ENCODE measurements at places on chromosomes 7 and 10.

- no peak for DNase-seq
Observed at GRCh38 chr7:67696878-67697277, 700.2 kb downstream of the TYW1 start.

GRCh38 chr10:97903128-97904017 is 53.7 kb downstream of the GOLGA7B start:
- DNase-seq = no peak

GRCh38 chr7:155590215-155591018 is 44.1 kb upstream of the CNPY1 start:
- DNase-seq = no peak

DNA sequence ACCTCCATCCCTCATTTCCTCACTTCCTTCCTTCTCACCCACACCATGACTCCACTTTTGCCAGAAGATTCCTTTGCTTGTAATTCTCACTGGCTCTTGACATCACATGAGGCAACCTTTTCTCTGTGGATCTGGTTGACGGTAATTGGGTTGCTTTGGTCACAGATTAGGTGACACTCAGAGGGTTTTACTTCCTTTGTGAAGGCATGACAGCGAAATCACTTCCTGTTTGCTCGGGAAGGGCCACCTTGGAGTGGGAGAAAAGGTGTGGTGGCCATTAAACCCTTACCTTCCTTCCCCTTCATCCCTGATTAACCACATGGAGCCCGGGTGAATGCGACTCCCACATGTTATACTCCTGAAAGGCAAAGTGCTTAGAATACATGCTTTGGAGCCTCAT is 30.2 kb downstream of the CUZD1 start:
- no peak for DNase-seq

DNA sequence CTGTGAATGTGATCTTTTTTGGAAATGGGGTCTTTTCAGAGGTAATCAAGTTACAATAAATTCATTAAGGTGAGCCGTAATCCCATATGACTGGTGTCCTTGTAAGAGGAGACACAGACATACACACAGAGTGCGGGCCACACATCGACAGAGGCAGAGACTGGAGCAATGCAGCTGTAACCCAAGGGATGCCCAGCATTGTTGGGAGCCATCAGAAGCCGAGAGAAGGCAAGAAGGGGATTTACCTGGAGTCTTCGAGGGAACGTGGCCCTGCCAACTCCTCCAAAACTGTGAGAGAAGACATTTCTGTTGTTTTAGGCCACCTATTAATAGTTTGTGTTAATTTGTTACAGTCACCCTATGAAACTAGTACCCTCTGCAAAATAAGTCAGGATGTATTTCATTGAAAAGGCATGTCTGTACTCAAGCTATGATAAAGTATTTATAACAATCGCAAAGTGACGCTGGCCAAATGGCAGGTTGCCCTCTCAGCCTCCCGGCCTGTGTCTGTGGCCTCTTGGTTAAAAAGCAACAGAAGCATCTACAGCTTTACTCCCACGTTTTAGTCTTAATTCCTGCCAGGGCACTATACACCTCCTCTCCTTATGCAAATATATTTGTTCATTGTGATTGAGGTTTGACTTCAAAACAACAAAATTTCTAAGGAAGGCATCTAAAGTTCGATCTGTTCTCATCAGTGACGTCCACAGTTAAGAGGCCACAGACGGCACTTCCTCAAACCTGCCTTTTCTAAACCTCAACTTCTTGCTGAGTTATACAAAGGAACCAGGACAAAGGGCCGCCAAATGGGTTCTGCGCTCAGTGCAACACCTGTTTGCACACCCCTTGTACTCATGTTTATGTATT is 46.8 kb downstream of the HIPK2 start:
- peak; percentile 26 for DNase-seq

- no peak for DNase-seq
Observed at GRCh38 chr7:119197172-119197876, 972.8 kb downstream of the ANKRD7 start.

GRCh38 chr10:74753442-74754211 is 72.8 kb upstream of the KAT6B start:
- DNase-seq = no peak

DNA sequence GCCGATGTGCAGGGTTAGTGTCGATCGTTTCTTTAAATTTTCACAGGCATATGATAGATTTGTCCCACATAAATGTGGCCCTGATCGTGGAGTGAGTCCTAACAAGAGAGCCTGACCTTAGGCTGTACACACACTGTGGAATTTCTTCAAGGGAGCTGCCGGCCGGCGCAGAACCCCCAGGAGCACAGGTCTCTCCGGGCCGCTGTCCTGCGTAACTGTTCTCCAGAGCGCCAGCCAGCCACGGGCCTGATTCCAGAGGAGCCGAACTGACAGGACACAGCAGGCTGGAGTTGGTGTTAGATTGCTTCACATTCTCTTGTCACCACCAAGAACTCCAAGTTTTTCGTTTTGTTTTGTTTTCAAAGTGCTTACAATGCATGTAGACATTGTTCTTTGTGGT is 37.3 kb downstream of the SHH start:
- no peak for DNase-seq

DNA sequence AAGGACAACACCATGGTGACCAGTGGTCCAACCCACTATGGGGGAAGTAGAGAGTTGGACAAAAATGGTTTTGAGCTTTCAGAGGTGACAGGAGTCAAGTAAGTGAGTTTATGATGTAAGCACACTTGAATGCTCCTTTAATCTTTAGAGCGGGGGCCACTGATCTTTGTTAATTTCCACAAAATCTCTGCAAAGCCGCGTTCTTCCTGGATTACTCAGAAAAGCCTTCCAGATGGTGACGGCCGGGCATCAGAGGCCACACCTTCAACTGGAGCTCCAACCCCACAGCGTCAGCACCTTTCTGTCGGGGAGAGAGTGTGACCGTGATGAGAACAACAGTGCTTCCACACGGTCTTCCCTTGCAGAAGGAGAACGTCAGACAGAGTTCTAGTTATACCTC is 35.2 kb upstream of the KLF6 start:
- no peak for DNase-seq

DNA sequence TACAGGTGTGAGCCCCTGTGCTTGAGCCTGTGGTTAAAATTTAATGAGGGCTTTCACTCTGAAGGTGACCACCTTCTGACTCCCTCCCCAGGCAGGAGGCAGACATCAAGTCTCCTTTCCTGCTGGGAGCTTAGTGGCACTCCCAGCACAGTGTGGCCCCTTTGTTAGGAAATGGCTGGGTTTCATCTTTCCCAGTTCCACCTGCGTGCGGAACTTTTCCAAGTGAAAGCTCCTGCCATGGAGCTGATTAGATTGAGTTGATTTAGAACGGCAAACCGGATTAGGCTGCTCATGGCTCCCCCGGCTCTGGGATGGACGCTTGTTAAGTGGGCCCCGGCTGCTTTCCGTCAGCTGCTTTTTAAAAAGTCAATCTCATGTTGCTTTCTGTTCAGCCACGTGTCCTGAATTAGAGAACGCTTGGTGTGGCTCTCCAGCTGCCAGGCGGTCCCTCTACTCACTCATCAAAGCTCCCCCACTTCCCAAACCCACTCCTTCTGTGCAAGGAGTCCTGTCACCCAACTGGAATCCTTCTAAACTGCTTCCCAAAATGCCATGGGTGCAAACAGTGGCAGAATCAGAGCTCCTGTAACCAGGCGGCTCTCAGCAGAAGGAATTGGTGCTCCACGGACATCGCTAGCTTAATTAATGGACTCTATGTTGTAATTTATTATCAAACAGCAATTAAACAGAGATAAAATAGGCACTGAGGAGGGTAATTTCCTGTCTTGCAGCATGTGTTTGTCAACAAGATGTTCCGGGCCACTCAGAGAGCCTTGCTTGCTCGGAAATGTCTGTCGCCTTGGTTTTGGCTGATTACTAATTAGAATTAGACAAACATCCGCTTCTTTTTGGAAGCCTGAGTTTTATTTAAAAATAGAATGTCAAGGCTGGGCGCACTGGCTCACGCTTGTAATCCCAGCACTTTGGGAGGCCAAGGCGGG is 551.2 kb downstream of the GALNT17 start:
- DNase-seq = no peak

DNA sequence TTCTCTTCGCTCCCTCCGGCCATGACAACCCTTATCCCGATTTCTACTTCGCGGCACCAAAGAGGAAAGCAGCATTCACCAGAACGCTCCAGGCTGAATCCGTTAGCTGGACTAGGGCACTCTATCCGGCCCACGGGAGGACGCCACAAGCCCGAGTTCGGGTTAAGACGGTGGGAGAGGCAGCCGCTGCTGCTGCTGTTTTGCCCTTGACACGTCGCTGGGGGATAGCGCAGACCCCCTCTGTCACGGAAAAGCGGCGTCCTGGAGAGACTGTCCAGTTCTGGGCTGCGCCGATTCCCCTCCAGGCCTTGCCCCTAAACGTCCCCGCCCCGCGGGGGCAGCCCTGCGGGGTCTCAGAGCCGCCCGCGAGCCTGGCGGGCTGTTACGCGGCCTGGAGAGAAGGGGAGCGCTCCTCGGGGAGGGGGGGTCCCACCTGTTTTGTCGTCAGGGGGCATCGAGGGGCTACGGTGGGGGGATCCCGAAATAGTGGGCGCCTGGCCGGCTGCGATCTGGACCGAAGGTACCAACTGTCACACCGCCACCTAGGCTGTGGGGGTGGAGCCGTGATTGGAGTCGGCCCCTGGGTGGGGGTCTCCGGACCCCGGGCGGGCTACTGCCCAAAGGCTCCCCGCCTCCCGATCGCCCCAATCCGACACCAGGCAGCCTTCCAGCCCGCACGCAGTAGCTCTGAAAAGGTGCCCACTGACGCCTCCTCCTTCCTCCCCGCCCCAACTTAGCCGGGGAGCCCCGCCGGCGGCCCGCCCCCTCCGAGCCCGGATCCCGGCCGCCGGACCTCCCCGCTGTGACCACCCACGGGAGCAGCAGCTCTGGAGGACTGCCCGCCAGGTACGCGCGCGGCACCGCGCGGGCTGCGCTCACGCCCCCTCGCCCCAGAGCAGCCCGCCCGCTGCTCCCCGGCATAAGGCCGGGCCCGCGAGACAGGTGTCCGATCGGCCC is 772 bp downstream of the SGMS1 start:
- peak; percentile 44 for DNase-seq

- no peak for DNase-seq
Observed at GRCh38 chr10:113704637-113705343, 25.1 kb downstream of the CASP7 start.

DNA sequence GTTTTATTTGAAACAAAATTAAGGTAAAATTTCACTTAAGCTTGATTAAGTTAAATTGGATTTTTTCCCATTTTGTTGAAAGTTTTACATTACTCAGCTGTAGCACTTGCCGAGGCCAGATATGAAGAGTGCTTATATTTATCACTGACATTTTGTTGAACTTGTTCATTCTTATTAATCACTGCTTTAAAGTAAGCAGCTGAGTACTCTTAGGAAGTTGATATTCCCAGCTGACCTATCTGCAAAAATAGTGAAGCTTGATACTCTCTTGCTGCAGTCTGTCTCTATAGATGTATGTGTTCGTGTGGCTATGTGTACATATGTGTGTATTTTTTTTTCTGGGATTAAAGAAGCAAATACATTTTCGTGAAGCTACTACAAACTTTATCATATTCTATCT is 150.0 kb downstream of the SKAP2 start:
- no peak for DNase-seq

DNA sequence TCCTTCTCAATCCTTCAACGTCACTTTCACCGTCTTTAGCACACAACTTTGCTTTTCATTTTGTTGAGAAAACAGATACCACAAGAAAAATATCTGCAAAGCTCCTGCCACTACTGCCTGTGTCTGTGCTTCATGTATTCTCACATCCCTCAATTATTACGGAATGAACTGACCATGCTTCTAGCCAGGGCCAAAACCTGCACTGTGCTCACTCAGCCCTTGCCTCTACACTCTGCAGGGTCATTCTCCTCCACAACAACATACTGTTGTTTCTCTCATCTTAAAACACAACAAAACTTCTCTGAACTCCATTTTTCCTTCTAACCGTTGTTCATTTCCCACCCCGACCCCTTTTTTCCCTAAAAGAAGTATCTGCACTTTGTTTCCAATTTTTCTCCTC is 29.5 kb downstream of the BMPR1A start:
- no peak for DNase-seq

DNA sequence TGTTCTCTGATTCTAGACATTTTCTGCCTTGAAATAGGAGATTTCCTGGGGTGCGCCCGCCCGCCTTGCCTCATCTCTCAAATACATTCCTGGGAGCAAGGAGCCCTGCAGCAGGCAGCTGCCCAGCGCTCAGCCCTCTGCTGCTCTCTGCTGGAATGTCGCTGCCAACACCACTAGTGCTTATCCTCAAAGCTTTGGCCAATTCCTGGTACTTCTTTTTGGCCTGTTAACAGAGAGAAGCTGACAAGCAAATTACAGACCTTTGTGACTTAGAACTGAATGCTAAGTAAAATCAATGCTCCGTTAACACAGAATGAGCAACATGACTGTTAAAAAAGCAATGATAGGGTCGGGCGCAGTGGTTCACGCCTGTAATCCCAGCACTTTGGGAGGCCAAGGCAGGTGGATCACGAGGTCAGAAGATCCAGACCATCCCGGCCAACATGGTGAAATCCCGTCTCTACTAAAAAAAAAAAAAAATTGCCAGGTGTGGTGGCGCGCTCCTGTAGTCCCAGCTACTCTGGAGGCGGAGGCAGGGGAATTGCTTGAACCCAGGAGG is 41.9 kb upstream of the SYPL1 start:
- DNase-seq = peak; percentile 60

GRCh38 chr7:81501220-81501619 is 268.6 kb downstream of the HGF start:
- no peak for DNase-seq

- DNase-seq = no peak
Observed at GRCh38 chr10:27614776-27615175, 110.7 kb downstream of the RAB18 start.

GRCh38 chr7:99848420-99849216 is 20.8 kb downstream of the CYP3A43 start:
- DNase-seq = no peak

DNA sequence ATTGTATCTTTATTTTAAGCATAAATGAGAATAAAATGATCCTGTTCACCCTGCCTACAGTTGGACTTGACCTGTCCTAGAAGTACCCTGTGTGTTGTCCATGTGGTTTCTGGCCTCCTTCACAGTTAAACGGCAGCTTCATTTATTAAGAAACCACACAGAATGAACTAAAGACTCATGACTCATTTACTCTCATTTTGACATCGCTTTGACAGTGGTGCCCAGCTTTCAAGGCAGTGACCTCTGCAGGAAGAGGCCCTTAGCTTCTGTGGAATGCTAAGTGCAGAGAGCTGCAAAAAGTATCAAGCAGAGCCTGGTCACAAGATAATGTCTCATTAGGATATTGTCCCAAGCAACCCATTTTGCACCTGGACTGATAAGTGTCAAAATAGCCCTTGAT is 93.4 kb downstream of the AVL9 start:
- DNase-seq = no peak

GRCh38 chr7:4531236-4531635 is 150.9 kb upstream of the FOXK1 start:
- no peak for DNase-seq

- no peak for DNase-seq
Observed at GRCh38 chr7:45162943-45163691, 5.5 kb downstream of the RAMP3 start.

DNA sequence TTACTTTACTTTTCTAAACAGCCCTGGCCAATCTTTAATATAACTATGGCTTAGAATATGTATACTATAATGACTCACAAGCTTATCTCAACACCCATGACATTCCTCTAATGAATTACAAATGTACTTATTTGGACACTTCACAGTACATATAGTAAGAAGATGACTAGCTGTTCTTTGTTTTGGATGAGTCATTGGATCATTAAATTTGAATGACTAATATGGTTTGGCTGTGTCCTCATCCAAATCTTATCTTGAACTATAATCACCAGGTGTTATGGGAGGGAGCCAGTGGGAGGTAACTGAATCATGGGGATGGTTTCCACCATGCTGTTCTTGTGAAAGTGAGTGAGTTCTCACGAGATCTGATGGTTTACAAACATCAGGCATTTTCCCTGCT is 807.5 kb upstream of the SORCS1 start:
- no peak for DNase-seq

Measured in effector CD4-positive, alpha-beta T cell (primary cell).